ENCODE measurements at places on chromosomes 3 and 15.

- DNase-seq = no peak
These were observed 62.0 kb upstream of the SLC2A2 start for GRCh38 chr3:171088496-171088895.

DNA sequence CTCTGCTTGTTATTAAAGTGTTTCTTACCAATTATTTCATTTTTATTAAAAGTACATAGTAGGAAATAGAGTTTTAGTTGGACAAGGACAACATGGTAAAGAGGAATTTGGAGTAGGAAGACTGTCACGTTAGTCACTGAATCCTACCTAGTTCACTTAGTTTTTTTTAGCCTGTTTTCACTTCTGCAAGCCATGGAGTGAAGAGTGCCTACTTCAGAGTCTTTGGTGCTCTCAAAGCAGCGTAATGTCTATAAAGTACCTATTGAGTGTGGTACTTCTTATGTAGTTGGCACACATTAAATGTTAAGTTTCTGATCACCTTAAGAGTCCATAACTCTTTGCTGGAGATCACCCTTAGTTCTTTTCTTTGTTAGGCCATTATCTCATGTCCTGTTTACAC lies 78.7 kb downstream of the LPP start:
- no peak for DNase-seq

GRCh38 chr3:173770796-173771573 lies 373.4 kb downstream of the NLGN1 start:
- no peak for DNase-seq

- DNase-seq = no peak
These were observed 323.6 kb downstream of the GABRB3 start for GRCh38 chr15:26449291-26449690.

GRCh38 chr3:181637456-181637855 lies 74.3 kb upstream of the SOX2 start:
- no peak for DNase-seq

DNA sequence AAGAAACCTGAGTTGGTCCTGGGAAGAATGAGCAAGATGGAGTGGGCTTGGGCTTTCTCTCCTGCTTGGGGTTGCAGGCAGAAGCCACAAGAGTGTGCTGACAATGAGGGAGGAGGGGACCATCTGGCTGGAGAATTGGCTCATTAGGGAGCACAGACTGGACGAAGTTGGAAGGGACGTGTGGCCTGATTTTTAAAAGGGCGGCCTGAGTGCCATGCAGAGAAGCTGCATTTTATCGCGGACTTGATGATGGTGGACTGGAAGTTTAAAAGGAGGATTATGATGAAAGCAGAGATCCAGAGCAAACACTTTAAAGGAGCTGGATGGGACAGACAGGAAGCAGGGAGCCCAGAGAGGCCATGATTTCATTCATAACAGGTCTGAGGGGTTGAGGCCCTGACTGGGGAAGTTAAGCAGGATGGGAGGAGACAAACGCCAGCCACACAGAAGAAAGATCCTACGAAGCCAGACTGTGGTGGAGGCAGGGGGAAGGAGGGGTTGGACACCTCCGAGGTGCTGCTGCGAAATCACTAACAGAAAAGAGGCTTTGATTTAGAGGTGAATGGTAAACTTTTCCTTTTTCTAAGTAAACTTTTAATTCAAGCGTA lies 23.6 kb downstream of the TLNRD1 start:
- no peak for DNase-seq

- DNase-seq = no peak
These were observed 17.8 kb downstream of the TMC3 start for GRCh38 chr15:81356252-81356651.

All from stimulated activated CD4-positive, alpha-beta T cell treated with anti-CD3 and anti-CD28 coated beads, Interleukin-1b, Interleukin-23, amount 100 ng/mL, for 48 hours (primary cell).